NCI-H187 (cell line): ENCODE measurements at places on chromosomes 3 and 15.

DNA sequence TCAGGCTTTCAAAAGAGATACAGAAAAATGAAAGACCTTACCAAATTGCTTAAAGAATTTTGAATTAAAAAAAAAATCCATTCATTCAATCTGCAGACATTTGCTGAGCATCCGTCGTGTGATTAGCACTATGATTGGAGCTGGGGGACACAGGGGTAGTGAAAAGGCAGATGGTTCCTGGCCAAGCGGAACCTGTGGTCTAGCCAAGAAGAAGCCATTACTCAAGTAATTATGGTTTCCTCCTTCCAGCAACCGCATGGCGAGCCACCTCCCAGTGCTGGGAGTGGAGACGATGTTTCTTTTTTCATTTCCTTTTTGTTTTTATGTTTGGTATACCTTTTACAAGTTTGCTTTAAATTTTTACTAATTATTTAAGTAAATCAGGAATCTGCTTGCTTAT lies 140.2 kb downstream of the CACNA2D3 start:
- DNase-seq: peak; percentile 29

DNA sequence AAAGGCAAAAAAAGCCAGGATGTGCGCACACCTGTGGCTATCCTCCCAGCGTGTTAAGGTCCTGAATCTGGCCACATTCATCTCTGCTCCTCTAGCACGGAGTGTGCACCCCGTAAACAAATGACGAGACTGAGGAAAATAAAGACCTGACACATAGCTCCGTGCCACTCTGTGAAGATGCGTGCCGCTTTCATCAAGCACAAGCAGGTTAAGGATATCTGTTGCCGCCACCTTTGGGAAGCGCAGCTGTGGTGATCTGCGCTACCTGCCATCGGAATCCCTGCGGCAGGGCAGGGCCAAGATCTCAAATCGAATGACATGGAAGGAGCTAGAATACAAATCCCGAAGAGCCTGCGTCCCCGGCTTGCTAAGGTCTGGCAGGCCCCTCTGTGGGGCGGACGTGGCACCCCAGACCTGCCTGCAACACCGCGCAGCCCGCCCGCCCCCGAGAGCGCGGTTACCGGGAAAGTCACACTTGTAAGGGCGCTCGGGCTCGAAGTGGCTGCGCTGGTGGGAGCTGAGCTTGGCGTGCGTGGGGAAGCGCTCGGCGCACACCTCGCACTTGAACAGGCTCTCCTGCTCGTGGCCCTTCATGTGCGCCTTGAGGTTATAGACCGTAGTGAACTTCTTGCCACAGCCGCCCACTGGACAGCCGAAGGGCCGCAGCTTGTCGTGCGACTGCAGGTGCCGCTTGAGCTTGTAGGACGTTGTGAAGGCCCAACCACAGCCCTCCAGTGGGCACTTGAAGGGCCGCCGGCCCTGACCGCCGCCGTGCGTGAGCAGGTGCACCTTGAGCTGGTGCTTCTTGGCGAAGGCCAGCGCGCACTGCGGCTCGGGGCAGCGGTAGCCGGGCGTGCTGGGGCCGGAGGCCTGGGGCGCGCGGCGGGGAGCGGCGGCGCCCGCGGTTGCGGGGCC lies 936 bp downstream of the ZXDC start:
- DNase-seq: no peak

GRCh38 chr3:45895686-45896468 lies 9.5 kb downstream of the CCR9 start:
- DNase-seq: no peak

DNA sequence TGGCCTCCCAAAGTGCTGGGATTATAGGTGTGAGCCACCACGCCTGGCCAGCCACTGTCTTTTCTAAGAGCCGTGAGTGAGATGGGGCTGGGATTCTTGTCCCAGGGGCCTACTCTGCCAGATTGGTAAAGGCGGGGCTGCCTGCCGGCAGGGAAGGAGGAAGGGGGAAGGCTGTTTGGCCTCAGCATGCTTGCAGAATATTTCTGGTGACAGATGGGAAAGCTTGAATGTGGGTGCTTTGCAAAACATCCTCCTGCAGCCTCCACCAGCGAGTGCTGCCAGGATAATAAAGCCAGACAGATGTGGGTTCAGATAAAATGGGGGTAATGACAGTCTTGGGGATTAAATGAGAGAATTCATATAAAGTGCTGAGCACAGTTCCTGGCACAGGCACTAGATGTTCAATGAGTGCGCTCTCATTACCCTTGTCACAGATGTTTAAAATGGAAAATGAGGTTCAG lies 19.8 kb upstream of the ACOX2 start:
- no peak for DNase-seq

GRCh38 chr15:84961707-84962106 lies 19.9 kb upstream of the PDE8A start:
- no peak for DNase-seq

GRCh38 chr3:124594581-124594980 lies 135.7 kb upstream of the UMPS start:
- no peak for DNase-seq

GRCh38 chr3:186534113-186534669 lies 10.0 kb downstream of the CRYGS start:
- no peak for DNase-seq

DNA sequence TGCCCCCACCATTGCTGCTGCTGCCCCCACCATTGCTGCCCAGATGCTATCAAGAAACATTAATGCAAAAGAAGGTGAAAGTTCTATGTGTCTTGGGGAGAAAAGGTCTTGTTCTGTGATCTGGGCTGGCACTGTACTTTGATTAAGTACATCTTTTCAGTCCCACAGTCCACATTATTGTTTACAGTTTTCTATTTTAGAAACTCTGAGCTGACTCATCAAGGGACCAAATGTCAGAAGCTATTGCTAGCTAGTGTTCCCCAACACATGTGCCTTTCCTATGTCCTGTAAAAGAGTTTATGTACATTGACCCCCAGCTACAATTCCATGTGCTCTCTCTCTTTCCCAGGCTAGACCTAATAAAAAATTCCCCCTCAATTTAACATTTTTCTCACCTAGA lies 264.7 kb upstream of the NECTIN3 start:
- DNase-seq: no peak

DNA sequence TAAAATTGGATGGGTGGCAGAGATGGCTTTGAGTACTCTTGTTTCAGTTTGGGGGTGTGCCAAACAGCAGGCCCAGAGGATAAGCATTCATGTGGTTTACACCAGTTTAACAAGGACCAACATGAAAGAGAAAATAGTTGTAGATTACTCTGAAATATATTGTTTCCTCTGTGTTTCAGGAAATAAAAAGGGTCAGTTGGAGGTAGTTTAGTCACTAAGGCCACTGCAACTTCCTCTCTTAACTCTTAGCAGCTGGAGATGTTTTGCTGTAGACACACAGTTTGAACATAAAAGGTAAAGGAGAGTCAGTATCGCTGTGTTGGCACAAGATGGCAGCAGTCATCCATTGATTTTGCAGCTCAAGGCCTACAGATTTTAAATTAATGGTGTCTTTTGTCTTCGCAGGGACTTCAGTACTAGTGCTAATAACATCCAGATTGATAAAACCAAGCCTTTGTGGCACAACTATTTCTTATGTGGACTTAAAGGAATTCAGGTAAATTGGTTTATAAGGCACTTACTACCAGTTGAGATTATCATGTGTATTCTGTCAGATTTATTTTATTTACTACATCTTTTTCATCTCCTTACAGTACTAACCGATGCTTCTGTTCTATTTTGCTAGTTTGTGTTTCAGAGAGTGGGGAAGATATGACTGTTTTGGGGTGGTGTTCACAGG lies 65.5 kb downstream of the GALK2 start:
- DNase-seq: no peak

DNA sequence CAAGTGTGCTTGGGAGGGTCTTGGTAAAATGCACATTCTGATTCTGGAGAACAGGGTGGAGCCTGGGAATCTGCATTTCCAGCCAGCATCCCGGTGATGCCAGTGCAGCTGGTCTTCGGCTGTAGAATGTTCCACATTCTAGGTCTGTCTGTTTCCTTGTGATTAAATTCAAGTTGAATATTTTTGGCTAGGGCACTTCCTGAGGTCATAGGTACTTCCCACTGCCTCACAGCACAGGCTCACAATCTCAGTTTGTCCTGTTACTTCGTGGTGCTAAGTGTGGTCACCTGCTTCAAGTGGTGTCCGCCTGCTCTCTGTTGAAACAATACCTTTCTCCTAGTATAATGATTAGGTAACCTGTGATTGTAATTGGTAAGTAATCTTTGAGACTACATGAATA lies 40.1 kb downstream of the FLNB start:
- DNase-seq: no peak

GRCh38 chr3:42067326-42067725 lies 23.8 kb upstream of the TRAK1 start:
- DNase-seq: no peak

DNA sequence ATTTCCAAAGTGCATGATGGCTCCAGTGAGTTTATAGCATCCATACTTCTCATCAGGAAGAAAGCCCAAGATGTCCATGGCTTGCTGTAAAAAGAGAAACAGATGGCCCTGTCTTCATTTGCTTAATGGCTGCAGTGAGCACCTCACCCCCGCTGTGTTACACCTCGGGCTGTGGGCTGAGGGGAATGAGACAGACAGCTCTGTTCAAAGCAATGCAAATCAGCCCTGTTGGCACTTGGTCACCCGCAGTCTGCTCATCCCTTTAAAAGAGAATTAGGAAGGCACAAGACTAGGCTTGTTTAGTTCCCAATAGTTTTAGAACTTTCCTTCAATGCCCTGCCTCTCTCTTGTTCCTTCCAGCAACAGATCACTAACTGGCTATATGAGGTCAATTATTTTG lies 25.2 kb downstream of the MYH15 start:
- DNase-seq: no peak

GRCh38 chr3:133709139-133709750 lies 36.9 kb upstream of the TF start:
- no peak for DNase-seq

- no peak for DNase-seq
These were observed 1.7 kb downstream of the CCR1 start for GRCh38 chr3:46206282-46207015.
